A549 treated with ZK216348 at 1 μM for 4 hours (cell line): ENCODE measurements at places on chromosomes 4 and X. TPM values are rescaled to one million over a fixed set of nuclear protein-coding genes. Genes with fewer than 3 reads are reported as not detected.

BEX1 gene
- not detected in 5 replicates for total RNA-seq

F8A3 gene
- 0.38 to 2.1 TPM (median 1.0 TPM) in 5 replicates for total RNA-seq

MAGEE2 gene
- total RNA-seq = not detected in 5 replicates

SMIM10 gene
- total RNA-seq = 0.09 to 0.18 TPM (median 0.15 TPM) in 4 of 5 replicates, not detected in the other

PDCL2 gene
- not detected in 5 replicates for total RNA-seq

GAGE2A gene
- total RNA-seq = not detected in 5 replicates

FGF16 gene
- not detected in 5 replicates for total RNA-seq
